ENCODE measurements at places on chromosomes 5 and 9.

DNA sequence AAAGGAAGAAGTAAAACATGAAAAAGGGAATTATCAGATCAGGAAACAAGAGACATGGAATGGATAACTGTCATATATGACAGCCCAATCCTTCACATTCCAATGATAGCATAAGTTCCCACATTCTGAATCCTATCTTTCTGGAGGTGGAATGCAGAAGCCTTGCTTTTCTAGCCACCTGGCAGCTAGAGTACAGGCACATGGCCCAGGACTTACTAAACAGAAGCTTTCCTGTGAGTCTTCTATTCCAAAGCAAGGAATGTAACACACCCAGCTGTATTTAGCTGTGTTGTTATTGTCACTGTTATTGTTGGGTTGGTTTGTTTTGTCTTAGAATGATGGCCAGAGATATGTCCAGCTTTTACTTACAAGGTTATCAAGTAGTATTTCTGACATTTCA is 780.5 kb upstream of the ZNF608 start:
- DNase-seq: no peak

- peak; percentile 46 for DNase-seq
These were observed 69.4 kb downstream of the KLHL3 start for GRCh38 chr5:137666461-137666850.

GRCh38 chr5:16886366-16886736 is 49.7 kb downstream of the MYO10 start:
- DNase-seq: no peak

DNA sequence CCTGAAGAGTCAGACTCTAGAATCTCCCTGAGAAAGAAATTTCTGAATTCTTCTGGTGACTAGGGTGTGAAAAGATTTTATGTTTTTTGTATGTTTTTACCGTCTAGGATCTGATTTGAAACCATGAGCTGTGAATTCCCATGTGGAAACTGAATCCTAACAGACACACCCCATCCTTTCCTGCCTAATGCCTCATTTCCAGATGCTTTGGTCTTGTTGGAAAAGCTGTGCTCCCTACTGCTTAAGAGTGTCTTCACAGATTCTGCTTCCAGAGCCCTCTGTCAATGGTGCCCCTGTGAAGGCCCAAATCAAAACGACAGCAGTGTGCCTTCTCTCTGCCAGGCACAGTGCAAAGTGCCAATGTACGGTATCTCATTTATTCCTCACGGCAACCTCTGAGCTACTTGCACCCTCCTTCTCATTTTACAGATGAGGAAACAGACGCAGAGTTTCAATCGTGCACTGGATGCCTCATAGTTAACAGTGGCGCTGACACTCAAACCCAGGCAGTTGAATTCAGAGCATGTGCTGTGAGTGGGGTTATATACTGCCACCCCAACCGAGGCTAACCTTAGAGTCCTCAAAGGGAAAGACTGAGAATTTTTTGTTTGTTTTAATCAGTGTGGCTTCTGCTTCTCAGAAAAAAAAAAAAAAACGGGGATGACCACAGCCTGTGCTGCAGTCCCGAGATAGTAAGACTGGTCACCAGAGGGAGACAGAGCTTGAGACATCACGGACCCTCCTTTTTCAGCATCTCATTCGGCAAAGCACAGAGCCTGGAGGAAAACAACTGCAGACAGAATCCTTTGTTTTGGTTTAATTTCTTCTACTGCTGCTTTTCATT is 188.4 kb downstream of the SNCAIP start:
- no peak for DNase-seq

- peak; percentile 41 for DNase-seq
These were observed 7.3 kb upstream of the FCN1 start for GRCh38 chr9:134925011-134925511.

Data from inflammatory macrophage (primary cell).